ENCODE measurements at places on chromosomes 1 and 21.
A peak's percentile ranks its signal among the peaks of the same experiment; 100 is the strongest.

DNA sequence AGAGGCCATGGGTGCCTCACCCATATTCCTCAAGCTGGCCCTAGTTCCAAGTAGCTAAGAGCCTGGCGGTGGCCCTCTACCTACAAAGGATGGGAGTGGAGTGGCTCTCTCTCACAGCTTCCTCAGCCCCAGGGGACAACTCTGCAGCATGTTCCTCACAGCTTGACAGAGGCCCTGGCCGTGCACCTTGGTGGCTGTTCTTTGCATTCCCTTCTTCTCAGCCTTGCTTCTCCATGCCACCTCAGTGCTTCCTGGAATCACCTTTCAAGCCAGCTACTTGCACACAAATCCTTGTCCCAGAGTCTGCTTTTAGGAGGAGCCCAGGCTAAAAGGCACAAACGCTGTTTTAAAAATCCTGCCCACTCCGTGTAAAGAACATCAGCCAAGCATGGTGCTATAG, 69.0 kb upstream of the DIRAS3 start:
- no peak for DNase-seq

DNA sequence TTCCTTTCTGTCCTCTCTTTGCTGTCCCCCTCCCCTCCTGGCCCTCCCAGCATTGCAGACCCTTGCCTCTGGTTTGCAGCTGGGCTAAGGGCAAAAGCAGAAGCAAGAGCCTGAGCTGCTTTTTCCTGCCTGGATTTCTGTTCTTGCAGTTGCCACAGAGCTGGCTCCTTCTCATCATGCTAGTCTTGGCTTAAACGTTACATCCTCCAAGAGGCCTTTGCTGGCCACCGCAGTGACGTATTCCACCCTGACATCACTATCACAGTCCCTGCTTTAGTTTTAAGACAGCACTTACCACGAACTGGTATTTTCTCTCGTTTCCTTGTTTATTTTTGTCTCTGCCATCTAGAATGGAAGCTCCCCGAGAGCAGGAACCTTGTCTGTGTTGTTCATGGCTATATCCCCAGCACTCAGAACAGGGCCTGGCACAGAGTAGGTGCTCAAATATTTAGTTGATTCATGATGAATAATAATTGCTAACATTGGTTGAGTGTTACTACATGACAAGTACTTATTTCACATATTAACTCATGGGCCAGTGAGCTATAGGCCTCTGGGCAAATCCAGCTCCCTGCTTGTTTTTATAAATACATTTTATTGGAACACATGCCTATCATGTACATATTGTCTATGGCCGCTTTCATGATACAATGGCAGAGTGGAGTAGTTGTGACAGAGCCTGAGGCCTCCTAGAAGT, 13.2 kb upstream of the CSF1 start:
- no peak for DNase-seq

DNA sequence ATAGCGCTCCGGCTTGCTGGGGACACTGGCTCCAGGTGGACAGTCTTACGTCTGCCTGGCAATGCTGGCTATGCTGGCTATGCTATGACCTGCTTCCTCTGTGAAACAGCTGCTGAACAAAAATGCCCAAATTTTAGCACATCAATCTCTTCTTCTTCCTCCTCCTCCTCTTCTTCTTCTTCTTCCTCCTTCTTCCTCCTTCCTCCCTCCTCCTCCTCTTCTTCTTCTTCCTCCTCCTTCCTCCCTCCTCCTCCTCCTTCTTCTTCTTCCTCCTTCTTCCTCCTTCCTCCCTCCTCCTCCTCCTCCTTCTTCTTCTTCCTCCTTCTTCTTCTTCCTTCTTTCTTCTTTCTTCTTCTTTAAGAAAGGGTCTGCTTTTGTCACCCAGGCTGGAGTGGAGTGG, 401.3 kb downstream of the KIF26B start:
- no peak for DNase-seq

DNA sequence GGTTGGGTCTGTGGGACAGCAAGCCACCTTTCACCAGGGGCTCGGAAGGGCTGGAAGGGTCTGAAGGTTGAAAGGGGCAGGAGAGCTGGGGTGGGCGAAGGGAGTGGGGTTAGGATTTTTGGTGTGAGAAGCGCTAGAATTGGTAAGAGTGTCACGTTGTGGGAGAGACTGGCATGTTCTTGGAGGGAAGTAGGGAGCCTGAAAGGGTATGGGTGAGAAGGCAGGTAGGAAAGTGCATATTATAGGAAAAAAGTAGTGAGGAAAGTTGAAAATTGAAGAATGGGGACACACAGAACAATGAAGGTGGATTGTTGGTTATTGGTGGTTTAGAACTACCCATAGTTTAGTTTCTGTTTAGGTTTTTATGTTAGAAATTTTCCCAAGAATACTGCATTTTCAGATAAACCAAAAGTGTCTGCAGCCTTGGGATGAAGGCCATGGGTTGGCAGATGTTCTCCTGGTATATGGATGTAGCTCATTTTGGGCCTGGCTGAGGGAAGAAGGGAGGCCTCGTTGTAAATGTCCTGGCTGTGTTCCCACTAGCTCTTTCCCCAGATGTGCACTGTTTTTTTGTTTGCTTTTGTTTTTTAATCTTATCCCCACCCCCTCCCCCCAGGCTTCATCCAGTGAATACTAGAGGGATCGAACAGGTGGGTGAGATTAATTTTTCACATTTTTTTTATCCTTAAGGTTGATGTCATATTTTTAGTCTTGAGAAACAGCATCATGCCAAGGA, 1.2 kb downstream of the LRRC42 start:
- DNase-seq, result no peak

- DNase-seq, result no peak
These were observed 77.9 kb downstream of the CDC7 start for GRCh38 chr1:91578320-91579109.

GRCh38 chr1:222654849-222655248, 37.0 kb downstream of the MIA3 start:
- DNase-seq, result peak; percentile 74

DNA sequence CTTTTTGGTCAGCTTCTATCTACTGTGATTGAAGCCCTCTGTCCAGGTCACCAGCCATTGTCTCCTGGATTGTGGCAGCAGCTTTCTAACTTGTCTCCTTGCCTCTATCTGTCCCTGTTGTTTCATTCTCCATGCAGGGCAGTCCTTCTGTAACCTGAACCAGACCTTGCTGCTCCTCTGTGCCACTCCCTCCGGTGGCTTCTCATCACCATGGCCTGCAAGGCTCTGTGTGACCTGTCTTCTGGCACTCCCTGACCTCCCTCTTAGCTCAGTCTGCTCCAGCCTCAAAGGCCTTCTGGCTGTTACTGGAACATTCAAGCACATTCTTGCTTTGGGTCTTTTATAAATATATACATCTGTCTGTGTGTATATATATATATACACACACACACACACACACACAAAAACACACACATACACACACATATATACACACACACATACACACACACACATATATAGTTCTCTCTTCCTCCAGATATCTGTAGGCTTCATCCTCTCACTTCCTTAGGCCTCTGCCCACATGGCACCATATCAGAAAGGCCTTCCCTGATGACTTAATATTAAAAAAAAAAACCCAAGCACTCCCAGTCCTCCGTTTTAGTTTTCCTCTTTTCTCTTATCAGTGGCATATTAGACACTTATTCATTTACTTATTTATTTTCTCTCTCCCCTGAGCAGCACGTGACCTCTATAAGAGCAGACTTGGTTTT, 21.2 kb upstream of the JUN start:
- DNase-seq, result no peak

GRCh38 chr1:118247593-118247992, 62.6 kb upstream of the SPAG17 start:
- no peak for DNase-seq

DNA sequence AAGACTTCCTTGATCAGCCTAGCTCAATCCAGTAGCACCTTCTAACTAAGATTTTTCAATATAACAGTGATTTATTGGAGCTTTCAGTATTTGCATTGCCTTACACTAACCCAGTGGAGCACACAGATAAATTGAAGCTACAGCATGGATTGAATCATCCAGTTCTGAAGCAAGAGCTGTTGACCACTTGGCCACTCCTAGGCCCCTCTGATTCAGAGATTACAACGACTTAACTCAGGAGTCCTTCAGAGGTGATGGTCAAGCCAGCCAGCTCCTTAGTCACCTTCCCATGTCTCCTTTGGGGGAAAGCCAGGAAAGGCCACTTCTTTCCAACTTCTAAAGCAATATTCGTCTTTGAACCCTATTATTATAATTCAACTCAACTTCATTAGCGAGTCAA, 151.8 kb downstream of the TENT5C start:
- no peak for DNase-seq

- no peak for DNase-seq
These were observed 108.4 kb upstream of the TNR start for GRCh38 chr1:175851749-175852148.

DNA sequence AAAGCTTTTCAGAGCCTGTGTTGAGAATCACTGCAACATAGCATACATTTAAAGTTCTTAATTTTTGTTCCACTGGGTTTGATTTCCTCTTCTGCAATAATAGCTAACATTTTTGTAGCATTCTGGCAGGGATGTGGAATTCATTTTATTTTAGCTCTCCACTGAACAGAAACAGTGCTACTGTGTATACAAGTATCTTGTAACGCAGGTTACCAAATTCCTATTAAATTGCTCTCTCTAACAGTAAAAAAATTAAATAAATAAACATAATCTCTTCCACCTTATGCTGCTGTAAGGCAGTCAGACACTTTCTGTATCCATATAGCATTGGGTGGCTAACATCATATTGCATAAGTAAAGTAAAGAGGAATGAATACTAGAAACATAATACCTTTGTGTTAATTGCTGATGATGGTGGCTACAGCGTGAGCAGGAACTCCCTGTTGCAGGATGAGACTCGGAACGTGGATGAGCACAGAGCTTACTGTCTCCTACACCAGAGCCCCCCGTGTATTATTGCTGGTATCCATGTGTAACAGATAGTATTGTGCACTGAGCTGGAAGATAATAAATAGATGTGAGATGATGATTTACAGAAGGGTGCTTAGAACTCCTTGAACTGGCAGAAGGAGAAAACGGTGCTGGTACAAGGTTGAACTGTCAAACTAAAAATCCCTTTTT, 276.9 kb upstream of the SNX7 start:
- no peak for DNase-seq

DNA sequence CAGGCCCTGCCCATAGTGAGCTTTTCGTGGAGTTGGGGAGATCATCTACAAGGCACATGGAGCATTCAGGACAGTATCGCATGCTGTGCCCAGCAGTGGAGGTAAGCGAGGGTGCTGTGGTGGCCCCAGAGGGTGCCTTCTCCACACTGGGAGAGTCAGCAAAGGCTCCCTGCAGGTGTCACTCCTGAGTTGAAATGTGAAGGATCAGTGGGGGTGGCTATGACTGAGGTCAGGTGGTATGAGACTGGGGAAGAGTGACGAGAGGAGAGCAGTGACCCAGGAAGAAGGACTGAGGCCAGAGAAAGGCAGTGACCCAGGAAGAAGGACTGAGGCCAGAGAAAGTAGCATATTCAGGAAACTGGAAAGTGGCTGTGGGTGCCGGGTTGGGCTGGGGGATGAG, 53.0 kb downstream of the SPAG17 start:
- DNase-seq, result no peak

GRCh38 chr1:8457760-8458381, 140.0 kb downstream of the SLC45A1 start:
- DNase-seq, result no peak

GRCh38 chr1:98947071-98947470, 57.6 kb downstream of the PLPPR5 start:
- no peak for DNase-seq

DNA sequence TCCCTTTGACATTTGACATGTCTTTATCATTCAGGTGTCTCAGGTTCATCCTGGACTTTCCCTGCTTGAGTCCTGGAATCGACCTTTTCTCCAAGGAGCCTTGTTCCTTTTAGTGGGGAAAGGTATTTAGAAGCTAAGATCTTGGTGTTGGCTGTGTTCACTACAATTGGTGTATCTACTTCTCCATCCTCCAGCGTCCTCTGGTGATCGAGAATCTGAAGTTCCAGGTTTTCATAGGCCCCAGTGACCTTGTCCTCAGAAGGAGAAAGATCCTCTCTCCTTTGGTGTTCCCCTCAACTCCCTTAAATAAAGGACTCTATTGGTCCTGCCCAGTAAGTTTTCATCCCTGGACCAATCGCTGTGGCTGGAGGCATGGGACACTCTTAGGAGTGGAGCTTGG, 22.1 kb downstream of the MROH7 start:
- no peak for DNase-seq

GRCh38 chr1:209802117-209802779, 3.7 kb downstream of the IRF6 start:
- DNase-seq, result no peak

- peak; percentile 36 for DNase-seq
These were observed at the start of gene KIF26B for GRCh38 chr1:245154429-245155271. Gene KIF26B (plus strand): TSS chr1:245154985. CDS start chr1:245155425, 440 bp downstream.

DNA sequence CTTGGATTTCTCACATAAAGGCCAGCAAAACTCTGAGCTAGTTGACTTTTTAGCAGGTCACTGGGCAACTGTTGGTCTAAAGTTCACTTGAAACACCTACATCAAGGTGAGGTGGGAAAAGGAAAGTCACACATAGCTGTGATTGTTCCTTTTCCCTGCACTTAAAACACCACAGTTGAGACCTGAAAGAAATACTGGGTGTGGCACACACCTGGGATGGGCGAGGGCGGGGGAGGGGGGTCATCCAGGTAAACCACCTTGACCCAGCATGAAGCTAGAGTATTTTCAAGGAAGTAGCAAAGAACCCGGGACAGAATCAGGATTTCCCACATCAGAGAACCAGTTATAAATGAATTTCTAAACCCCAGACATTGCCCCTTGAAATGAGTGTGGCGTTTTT, 26.4 kb downstream of the ZNF697 start:
- DNase-seq, result no peak

- DNase-seq, result peak; percentile 31
These were observed 44.7 kb upstream of the GOLT1A start for GRCh38 chr1:204258213-204259115.

- no peak for DNase-seq
These were observed 162.7 kb downstream of the DNM3 start for GRCh38 chr1:172003766-172004530.

DNA sequence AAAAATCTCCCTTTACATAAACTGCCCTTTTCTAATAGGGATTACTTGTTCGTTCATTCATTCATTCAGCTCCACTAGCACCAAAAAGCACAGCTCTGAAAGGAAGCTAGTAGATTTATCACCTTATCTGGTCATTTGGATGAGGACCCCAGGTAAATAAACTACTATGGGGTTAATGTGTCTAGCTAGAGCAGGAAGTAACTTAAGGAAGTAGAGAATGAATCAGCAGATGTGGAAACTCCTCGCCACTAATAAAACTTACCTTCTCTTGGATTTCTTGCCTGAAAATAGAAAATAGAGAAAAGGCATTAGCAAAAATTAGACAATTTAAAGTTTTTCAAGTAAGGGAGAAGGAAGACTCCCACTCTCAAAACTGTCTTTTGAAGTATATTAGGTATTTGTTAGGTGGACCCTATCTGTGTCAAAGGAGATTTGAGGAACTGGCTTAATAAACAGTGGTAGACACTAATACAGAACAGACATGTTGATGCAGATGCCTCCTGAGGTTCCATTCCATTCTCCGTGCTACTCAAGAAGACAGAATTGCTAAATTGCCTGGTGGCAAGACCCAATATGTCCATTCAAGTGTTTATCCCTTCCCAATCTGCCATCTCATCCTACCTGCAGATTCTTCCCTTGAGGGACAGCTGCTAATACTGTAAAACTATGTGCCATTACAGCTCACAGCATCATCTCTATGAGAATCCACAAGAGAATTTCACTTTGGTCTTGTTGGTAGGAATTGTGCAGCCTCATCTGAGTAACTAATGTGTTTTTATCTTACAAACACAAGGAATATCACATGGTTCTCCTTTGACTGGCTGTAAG, 14.9 kb downstream of the SELL start:
- DNase-seq, result no peak

- no peak for DNase-seq
These were observed 63.9 kb upstream of the WARS2 start for GRCh38 chr1:119204197-119204960.
